ENCODE measurements at places on chromosomes 3 and 15.

- no peak for DNase-seq
These were observed 343.3 kb downstream of the GRM7 start for GRCh38 chr3:7203969-7204847.

DNA sequence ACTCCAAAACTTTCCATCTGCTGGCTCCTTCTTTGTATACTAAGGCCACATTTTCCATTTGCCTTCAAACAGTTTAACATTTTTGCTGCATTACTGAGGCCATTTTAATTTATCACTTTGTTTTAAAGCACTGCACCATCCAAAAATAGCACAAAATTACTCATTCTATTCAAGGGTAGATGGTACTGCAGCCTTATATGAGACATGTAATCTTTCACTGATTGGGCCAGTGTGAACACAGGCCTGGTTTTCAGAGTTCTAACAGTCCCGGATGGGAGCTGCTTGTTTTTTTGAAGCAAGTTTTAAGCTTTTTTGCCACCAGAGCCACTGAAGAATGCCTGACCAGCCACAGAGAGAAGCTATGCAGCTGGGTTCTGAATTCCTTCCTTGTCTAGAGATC is 172.3 kb upstream of the TSC22D2 start:
- DNase-seq = no peak

DNA sequence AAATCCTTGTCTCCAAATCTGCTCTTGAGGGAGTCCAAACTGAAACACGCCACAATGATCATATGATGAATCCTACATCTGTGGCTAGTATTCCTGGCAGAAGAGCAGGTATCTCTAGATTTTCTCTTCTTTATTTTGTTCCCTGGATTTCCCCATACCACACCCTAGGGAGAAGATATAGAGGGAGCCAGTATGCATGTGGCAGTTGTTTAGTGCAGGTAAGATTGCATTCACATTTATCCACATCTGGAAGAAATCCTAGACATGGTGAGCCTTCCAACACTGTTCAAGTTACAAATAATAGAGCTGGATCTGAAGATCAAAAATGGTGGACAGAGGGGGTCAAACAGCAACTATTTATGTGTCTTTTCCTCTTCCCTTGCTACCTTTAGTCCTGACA is 316.7 kb downstream of the ZNF385D start:
- no peak for DNase-seq

DNA sequence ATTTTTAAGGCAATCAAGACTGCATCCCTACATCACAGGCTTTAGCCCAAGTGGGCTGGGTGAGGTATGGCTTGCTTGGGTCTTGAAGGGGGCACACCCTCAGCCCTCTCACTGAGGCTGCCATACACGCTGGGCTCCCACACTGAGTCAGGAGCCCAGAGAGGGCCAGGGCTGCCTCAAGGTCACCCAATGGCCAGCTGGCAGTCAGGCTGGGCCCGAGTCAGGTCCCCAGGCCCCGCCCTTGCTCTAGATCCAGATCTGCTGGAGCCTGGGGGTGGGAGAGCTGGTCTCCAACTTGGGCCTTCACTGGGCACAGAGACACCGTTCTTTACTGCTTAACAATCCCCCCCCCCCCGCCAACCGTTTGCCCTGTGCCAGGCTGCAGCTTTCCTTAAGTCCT is 88.1 kb downstream of the IQSEC1 start:
- DNase-seq = no peak

GRCh38 chr3:127671523-127672428 is 976 bp upstream of the ABTB1 start:
- DNase-seq = no peak

- DNase-seq = no peak
These were observed 35.0 kb downstream of the MLH1 start for GRCh38 chr3:37028329-37028728.

GRCh38 chr15:101647251-101647650 is 4.9 kb downstream of the TM2D3 start:
- no peak for DNase-seq

DNA sequence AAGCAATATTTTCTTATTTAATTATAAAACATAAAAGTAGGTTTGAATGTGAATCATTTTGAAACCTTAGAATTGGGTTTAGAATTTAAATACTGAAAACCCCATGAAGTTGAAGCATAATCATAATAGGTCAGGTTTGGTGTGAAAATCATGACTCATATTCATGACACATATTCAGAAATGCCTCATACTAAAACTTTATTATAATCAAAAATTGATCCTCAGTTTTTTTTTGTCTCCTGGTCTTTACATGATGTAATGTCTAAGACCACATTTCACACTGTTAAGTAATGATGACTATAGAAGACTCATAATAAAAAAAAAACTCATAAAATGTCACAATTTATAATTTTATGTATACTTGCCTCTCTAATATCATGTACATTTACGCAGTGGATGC is 190.4 kb downstream of the FOXP1 start:
- no peak for DNase-seq

- DNase-seq = no peak
These were observed 472 bp downstream of the BSN start for GRCh38 chr3:49554633-49555265.

GRCh38 chr15:91867581-91868026 is 14.1 kb downstream of the SLCO3A1 start:
- no peak for DNase-seq

DNA sequence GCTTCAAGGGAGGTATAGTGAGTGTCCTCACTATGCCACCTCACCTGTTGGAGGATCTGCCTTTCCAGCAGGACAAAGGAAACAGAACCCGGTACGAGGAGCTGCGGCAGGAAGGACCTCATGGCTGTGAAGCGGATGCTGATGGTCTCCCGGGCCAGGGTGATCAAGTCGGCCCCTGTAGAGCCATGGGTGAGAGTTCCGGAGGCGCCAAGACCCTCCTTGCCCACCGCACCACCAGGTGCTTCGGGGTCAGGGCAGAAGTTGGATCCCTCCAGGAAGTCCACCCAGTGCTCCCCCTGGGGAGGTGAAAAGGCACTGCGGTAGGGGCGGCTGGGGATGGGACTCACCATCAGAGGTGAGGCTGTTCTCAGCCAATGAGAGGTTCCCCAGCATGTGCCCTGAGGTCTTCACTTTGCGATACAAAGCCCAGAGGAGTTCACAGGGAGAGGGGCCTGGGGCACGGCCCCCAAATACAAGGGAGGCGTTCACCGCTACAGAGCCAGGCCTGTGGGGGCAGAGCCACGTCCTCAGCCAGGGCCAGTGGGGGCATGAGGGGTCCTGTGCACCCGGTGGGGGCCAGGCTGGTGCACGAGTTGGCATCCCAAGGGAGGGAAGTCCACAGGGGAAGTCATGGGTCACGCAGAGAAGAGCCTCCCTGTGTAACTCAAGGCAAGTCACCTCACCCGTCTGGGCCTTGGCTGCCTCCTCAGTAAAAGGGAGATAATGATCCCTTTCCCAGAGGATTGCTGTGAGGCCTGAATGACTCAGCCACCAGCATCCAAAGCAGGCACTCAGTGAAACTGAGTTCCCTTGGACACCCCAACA is 27.7 kb downstream of the C15orf39 start:
- no peak for DNase-seq

GRCh38 chr15:62828364-62828763 is 214.2 kb upstream of the TPM1 start:
- DNase-seq = no peak
